ENCODE measurements at places on chromosomes 2 and 18. TPM values are rescaled to one million over a fixed set of nuclear protein-coding genes. Genes with fewer than 3 reads are reported as not detected.

ALK gene
- 0.26 TPM for total RNA-seq

COLEC11 gene
- total RNA-seq = not detected

GKN1 gene
- not detected for total RNA-seq

PTPRN gene
- 19.3 TPM for total RNA-seq

CYP27C1 gene
- total RNA-seq = 1.1 TPM

TNFRSF11A gene
- total RNA-seq = 3.4 TPM

INHBB gene
- 0.16 TPM for total RNA-seq

ALPP gene
- 0.84 TPM for total RNA-seq

REG3G gene
- not detected for total RNA-seq

EGR4 gene
- not detected for total RNA-seq

ASIC4 gene
- 0.43 TPM for total RNA-seq

GAREM2 gene
- 3.8 TPM for total RNA-seq

CTLA4 gene
- total RNA-seq = not detected

MAP3K19 gene
- not detected for total RNA-seq

SCYGR6 gene
- not detected for total RNA-seq

DNA sequence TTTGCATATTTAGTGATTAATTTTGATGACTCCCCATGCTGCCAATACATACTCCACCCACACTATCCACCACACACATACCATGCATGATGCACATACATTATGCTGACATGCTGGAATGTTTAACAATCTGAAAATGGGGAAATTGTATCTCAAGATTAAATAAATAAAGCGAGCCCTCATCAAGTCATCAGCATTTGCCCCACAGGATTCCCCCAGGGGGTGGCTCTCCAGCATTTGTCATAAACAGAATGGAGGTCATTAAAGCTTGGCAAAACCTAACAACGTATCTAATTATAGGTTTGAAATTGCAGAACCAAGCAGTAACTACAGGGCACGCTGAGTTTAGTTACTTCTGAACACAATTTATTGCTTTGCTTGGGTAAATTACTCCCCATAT lies 141.2 kb upstream of the TACR1 start:
- DNase-seq = no peak

- DNase-seq = no peak
These were observed 23.6 kb downstream of the SLC66A2 start for GRCh38 chr18:79927607-79928562.

GRCh38 chr2:179932786-179933185 lies 71.4 kb upstream of the ZNF385B start:
- no peak for DNase-seq

DNA sequence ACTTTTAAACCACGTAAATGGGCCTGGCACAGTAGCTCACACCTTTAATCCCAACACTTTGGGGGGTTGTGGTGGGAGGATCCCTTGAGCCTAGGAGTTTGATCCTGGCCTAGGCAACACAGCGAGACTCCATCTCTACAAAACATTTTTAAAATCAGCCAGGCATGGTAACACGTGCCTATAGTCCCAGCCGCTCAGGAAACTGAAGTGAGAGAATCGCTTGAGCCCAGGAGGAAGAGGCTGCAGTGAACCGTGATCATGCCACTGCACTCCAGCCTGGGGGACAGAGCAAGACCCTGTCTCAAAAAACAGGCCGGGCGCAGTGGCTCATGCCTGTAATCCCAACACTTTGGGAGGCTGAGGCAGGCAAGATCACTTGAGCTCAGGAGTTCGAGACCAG lies 12.2 kb downstream of the ROCK1 start:
- no peak for DNase-seq

DNA sequence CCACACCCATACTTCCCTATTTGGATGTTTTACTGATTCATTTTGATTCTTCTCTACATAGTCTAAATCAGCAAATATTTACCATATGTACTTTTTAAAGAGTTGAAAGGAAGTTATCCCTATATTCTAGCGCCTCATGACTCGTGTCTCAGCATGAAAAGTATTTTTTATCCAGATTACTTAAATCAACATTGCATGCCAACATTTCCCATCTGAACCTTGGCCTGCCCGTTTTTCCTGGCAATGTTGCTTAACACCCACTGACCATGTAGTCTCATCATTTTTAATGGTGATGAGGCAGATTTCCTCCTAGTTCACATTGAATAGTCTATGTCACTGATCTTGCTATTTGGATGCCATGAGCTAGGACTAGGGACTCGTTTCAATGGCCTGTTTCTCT lies 13.2 kb upstream of the SCYGR5 start:
- DNase-seq = peak; percentile 19

DNA sequence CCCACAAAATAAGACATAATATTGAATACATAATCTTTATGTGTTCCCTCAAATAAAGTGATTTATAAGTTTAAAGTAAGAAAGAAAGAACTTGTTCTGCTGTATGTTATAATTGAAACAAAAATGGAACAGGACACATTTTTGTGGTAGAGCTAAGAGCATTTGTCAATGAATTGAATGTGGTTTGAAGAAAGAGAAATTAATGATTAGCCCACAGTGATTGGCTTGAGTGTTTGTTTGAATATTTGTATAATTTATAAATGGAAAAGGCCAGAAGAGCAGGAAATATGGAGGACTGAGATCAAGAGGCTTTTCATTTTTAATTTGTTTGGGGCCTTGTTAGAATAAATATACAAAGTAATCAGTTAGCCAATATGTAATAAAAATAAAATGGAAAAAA lies 395.1 kb upstream of the CDH19 start:
- no peak for DNase-seq

DNA sequence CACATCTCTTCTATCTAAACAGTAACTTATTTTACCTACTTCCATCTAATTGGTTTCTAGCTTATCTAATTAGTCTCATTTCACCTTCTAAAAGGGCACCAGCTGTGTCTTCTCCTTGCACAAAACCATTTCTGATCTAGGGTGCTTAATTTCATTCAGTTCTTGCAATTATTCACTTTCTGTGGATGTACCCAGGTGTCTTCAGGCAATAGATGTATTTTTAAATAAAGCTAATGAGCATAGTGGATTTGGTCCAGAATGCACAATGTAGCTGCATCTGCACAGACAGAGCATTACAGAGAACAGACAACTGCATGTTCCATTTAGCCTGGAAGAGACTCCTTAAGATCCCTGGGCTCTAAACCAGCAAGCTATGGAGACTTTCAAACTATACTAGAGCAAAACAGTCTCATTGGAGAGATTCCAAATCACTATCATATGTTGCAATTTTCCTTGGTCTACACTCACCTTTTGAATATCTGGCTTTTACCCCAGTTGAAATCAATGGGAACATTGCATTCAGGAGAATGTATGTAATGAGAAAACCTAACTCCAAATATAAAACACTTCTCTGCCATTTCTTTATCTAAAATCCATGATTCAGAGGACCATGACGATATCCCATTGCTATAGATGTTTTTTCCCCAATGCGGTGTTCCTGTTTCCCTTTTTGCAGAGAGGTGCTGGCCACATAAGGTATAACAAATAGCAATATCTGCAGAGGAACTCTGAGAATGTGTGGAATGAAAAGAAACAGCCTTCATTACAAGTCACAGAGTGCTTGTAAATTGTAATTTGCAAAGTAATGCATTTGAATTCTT lies 3.5 kb upstream of the RFX8 start:
- peak; percentile 10 for DNase-seq

DNA sequence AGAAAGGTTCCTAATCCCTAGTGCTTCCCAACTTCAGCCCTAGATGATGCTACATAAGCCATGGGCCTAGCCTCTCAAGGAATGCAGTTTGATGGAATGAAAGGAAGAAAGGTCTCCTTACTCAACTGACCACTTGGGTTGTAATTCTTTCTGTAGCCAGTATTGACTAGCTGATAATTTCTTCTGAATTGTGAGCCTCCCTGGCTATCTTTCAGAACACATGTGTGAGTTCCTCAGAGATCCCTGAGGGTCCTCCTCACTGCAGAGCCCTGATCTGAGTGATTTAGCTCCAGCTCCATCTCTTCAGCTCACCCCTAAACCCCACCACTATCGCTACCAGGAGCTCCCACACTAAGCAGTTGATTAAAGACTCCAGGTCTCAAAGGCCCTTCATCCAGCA lies 31.5 kb downstream of the CFAP210 start:
- no peak for DNase-seq

GRCh38 chr2:37874470-37874869 lies 50.6 kb upstream of the RMDN2 start:
- DNase-seq = no peak

GRCh38 chr2:188835821-188836220 lies 138.4 kb upstream of the COL3A1 start:
- no peak for DNase-seq

DNA sequence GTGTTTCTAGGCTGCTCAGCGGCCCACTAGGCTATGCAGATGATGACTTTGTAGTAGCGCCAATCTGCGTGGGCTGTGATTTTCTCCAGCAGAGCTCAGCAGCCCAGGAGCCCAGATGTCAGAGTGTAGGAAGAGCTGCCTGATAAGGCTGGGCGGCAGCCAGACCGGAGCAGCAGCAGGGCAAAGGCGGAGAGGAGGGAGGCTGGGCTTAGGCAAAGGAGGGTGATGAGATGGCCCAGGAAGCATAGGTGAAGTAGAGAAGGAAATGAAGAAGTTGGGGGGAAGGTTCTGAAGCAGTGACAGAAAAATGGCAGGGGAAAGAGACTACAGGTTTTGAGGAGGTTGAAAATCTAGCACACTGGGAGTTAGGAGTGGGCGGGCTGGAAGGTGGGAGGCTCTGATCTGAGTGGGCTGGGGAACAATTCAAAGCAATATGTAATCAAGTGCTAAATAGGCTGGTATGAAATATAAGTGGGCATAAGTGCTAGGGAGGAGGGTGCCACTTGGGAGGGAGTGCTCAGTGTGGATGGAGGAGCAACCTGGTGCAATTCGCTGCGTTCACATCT lies 50.6 kb upstream of the STPG4 start:
- DNase-seq = no peak

- DNase-seq = no peak
These were observed 49.9 kb downstream of the PLEKHA3 start for GRCh38 chr2:178530131-178530530.

DNA sequence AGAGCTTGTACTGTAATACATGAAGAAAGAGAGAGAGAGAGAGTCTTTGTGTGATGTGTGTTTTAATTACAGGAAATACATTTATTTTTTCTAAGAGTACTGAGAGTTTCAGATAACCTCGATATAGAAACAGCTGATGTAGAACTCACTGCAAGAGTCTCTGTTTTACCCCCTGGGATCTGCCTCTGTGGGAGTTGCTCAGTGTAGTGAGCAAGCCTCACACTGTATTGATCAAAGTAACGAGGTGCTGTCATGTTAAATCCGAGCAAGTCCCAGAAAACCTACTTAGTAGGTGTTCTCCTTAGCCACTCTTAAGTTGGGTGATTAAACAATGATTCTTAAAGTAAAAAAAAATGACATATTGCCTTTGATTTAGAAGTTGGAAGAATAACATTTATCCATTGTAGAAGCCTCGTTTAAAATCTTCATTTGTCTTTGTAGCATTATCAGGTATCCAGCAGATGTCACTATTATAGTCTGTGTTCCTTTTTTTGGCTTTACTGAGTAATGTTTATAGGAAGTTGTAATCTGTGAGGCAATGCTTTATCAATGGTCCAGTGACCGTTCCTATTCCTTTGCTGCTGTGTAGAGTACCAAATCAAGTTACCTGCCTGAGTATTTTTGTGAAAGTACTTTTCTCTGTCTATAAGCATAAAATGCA lies 219.0 kb downstream of the MYO3B start:
- peak; percentile 40 for DNase-seq

- DNase-seq = no peak
These were observed 234.4 kb downstream of the LPIN1 start for GRCh38 chr2:11980809-11981208.

DNA sequence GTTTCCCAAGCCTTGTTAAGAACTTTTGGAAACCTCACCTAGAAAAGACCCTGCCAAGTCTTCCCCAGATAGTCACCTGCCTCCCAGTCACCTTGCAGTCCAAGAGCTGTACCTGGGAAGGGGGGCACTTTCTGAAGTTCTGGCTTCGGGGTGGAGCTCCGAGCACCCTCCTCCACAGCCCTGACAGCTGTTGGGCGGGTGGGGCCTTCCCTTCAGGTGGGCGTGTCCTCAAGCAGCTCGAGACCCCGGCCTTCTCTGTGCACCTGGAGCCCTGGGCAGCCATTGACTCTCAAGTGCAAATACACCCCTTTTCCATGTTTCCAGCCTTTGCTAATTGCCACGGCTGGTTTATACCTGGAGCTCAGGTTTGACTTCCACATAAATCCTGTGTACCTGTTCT lies 37.0 kb upstream of the IGFBP5 start:
- DNase-seq = no peak

- peak; percentile 49 for DNase-seq
These were observed 52.1 kb downstream of the CYRIA start for GRCh38 chr2:16613539-16614011.

- DNase-seq = no peak
These were observed 29.5 kb upstream of the NFU1 start for GRCh38 chr2:69466728-69467127.

DNA sequence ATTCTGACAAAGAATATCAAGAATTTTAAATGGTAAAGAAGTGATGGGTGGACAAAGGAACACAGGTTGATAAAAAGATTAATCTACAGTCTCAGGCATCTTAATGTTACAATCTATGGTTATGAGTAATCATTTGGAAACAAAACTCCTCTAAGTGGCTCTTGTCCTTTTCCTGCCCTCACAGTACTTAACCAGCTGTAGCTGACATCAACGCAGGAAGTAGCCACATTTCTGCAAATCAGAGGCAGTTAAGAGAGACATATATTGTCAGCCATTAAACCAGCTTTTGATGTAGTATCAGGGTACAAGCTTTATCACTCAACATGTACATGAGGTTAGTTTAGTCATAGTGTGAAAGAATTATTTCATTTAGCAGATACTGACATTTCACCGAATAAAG lies 244.6 kb downstream of the NR4A2 start:
- DNase-seq = peak; percentile 81

- DNase-seq = no peak
These were observed 146.4 kb upstream of the COPS8 start for GRCh38 chr2:236939271-236939670.

DNA sequence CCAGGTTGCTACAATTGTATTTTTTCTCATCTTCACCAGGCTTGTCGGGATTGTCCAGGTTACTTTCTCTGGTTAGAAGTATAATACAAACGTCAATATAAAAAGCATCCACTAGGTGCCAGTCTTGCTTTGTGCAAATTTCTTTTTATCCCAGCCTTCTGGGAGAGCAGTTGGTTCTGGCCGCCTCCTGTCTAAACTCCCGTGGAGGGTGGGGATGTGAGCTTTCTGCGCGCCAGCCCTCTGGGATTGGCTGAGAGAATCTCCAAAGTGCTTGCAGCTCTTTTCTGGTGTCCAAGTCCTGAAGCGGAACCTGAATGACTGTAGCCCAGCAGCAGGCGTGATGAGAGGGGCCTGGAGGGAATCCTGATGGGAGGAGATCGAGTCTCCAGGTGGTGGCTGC lies 22.4 kb upstream of the TOGARAM2 start:
- peak; percentile 90 for DNase-seq

DNA sequence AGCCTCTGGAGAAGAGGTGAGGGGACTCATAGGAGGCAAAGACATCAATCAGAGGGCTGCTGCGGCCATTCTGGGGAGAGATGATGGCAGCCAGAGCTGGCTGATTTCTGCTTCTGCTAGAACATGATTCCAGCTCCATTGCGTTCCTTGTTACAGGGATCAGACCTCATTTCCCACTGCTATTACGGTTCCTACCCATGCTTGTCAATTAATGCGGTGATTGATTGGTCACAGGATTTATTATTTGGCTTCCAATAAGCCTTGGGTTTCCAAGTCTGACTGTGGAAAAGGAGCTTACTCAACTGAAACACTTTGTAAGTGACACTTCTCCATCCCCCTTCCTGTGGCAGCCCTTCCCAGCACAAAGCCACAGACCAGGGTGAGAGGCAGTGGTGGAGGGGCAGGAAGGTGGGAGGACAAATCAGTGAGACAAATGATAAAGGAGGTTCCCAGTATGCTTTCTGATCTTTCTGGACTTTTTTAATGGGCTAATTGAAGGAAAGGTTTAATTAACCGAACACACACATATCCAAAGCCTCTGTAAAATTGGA lies 26.8 kb upstream of the CTLA4 start:
- DNase-seq = no peak
